ENCODE measurements at places on chromosomes 2 and 18. TPM values are rescaled to one million over a fixed set of nuclear protein-coding genes. Genes with fewer than 3 reads are reported as not detected.

ZCCHC2 gene
- 11.5 TPM for total RNA-seq

DNA sequence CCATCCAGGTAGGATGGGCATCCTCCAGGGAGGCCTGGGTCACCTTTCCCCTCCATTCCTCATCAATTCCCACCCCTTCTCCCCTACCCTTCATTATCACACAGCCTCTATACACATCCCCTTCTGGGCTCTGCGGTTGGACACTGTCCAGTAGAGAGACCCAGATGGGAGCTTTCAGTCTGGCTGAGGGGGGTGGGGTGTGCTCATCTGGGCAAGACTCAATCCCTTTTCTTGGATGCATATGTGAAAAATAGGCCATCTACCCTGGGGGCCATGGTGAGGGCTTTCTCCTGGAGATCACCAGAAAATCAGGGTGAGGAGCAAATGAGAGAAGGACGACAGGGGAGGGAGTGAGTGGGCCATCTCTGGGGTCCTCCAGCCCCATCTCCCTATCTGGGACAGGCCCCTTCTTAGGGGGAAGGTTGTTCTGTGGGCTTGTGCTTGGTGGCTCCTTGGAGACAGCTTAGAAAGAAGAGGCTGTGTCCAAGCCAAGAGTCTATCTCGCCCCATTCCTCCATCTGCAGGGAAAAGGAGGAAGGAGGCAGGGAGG lies 160.1 kb downstream of the DYSF start:
- H3K27me3 ChIP-seq = no peaks in the 10 kb centered on the region
- no peak for DNase-seq
- H3K4me1 ChIP-seq = no peaks in the 10 kb centered on the region
- no peaks in the 10 kb centered on the region for H3K36me3 ChIP-seq
- H3K27ac ChIP-seq = no peak overlapping the region
- H3K4me3 ChIP-seq = no peak overlapping the region

TXNL1 gene
- total RNA-seq = 131 TPM

- H3K27ac ChIP-seq = no peak overlapping the region
- H3K4me3 ChIP-seq = no peak overlapping the region
- H3K4me1 ChIP-seq = no peaks in the 10 kb centered on the region
- no peaks in the 10 kb centered on the region for H3K27me3 ChIP-seq
- DNase-seq = no peak
These were observed 37.5 kb downstream of the ADAM17 start for GRCh38 chr2:9518163-9518562.

RGPD4 gene
- total RNA-seq = not detected

FBXO15 gene
- total RNA-seq = 2.4 TPM
